ENCODE measurements at places on chromosomes 2 and 18. TPM values are rescaled to one million over a fixed set of nuclear protein-coding genes. Genes with fewer than 3 reads are reported as not detected.
A peak's percentile ranks its signal among the peaks of the same experiment; 100 is the strongest.

The GKN1 gene
- not detected for total RNA-seq

DNA sequence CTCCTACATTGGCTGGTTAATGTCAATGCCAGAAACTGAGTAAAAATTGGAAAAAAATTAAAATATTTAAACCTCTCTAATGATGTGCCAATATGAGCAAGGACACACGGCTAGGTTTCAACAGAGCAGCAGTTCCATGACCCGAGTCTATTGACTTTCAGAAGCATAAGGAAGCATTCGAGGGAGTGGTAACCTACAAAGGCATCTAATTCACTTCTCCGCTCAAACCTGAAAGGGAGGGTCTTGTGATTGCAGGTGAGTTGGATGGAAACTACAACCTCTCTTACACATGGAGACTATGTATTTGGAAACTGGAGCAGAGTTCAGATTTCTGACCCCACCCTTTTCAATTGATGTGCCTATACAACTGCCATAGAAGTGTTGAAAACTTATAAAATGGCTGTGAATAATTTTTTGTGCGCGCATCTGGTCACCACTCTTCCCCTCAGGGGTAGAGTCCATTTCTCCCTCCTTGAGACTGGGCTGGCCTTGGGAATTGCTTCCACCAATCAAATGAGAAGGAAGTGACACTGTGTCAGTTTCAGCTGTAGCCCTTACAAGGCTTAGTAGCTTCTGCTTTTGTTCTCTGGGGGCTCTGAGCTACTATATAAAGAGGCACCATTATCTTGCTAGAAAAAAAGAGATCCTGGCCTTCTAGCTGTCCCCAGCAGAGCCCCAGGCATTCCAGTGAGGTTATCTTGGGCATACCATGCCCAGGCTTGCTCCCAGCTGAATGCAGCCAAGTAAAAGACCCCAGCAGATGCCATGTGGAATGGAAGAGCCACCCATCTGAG lies 278.0 kb downstream of the EPHA4 start:
- no peaks in the 10 kb centered on the region for H3K4me1 ChIP-seq
- H3K27ac ChIP-seq: no peak overlapping the region
- no peak overlapping the region for H3K4me3 ChIP-seq
- H3K27me3 ChIP-seq: no peaks in the 10 kb centered on the region
- H3K36me3 ChIP-seq: no peaks in the 10 kb centered on the region

DNA sequence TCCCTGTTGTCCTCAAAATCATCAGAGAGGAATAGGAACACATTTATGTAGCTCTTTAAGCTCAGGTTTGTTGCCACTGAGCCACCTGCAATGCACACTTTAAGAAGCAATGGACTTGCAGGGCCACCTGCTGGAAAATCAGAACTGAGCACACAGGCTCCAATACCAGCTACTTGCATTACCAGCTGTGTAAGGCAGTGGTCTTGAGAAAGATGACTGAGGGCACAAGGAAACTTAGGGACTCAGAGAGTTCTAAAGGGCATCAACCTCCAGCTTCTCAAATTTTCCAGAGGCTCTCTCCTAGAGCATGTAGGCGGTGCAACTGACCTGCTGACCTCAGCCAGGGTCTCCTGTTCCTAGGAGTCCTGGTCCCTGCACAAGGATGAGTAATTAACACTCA lies 2.5 kb upstream of the CNDP2 start:
- DNase-seq: peak; percentile 85
- H3K36me3 ChIP-seq: no peaks in the 10 kb centered on the region
- H3K4me3 ChIP-seq: no peak overlapping the region
- H3K27ac ChIP-seq: no peak overlapping the region
- H3K27me3 ChIP-seq: no peaks in the 10 kb centered on the region

The VWC2L gene
- not detected for total RNA-seq

The LIMS2 gene
- total RNA-seq: 7.0 TPM

The IHH gene
- not detected for total RNA-seq

DNA sequence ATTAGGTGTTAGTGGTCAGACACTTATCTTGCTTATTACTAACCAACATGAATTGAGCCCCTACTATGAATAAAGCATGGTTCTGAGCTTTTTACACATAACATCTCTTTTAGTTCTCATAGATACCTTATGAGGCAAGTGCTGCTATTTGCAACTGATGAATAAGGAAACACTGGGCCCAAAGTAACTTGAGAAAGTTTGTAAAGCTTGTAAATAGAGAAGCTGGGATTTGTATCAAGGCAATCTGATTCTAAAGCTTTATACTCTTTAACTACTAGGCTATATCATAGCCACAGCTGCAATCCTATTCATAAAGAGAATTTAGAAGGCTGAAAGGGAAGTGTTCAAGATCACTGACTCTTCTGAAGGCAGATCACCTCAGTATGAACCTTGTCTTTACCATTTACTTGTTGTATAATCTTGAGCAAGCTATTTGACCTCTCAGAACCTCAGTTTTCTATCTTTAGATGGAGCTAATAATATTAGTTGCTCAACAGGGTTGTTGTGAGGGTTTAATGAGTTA lies 60.4 kb downstream of the ABCB11 start:
- H3K4me1 ChIP-seq: peaks cover 6% of the 10 kb centered on the region
- no peak overlapping the region for H3K27ac ChIP-seq
- DNase-seq: no peak
- no peaks in the 10 kb centered on the region for H3K36me3 ChIP-seq
- H3K27me3 ChIP-seq: no peaks in the 10 kb centered on the region

DNA sequence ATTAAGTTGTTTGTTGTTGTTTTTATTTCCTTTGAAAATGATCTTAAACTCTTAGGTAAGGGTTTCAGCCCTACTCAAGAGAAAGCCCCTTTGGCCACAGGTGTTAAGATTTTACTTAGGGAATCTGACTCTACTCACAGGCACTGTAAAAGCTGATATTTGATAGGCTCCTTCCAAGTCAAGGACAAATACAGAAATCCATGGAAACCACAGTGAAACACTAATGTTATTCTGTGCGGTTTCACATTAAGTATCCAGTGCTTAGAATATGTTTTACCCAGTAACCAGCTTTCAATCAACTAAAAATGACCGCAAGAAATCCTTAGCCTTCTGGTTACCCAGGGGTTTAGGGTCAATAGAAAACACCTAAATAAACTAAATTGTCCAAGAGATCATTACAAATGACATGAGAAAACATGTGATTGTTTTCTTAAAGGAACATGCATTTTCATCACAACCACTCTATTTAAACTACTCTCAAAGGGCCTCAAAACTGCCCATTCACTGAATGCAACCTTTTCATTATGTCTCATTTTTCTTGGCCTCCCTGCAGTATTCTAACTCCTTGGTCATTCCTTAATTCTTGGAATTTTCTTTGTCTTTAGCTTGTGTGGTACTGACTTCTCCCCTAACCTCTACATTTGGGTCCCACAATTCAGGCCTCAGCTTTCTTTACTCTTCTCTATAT lies 56.0 kb downstream of the CDH2 start:
- no peaks in the 10 kb centered on the region for H3K36me3 ChIP-seq
- no peaks in the 10 kb centered on the region for H3K4me1 ChIP-seq
- DNase-seq: no peak
- no peak overlapping the region for H3K27ac ChIP-seq
- H3K27me3 ChIP-seq: no peaks in the 10 kb centered on the region
- H3K4me3 ChIP-seq: no peak overlapping the region

The CIDEA gene
- total RNA-seq: not detected

- H3K27me3 ChIP-seq: peaks cover 4% of the 10 kb centered on the region
- no peaks in the 10 kb centered on the region for H3K4me1 ChIP-seq
- DNase-seq: no peak
- no peak overlapping the region for H3K27ac ChIP-seq
These were observed 318.9 kb upstream of the HS6ST1 start for GRCh38 chr2:128637481-128638155.

The GPR45 gene
- total RNA-seq: not detected

- H3K4me1 ChIP-seq: no peaks in the 10 kb centered on the region
- no peak for DNase-seq
- H3K4me3 ChIP-seq: no peak overlapping the region
These were observed 106.8 kb downstream of the CYP26B1 start for GRCh38 chr2:72040629-72041571.

DNA sequence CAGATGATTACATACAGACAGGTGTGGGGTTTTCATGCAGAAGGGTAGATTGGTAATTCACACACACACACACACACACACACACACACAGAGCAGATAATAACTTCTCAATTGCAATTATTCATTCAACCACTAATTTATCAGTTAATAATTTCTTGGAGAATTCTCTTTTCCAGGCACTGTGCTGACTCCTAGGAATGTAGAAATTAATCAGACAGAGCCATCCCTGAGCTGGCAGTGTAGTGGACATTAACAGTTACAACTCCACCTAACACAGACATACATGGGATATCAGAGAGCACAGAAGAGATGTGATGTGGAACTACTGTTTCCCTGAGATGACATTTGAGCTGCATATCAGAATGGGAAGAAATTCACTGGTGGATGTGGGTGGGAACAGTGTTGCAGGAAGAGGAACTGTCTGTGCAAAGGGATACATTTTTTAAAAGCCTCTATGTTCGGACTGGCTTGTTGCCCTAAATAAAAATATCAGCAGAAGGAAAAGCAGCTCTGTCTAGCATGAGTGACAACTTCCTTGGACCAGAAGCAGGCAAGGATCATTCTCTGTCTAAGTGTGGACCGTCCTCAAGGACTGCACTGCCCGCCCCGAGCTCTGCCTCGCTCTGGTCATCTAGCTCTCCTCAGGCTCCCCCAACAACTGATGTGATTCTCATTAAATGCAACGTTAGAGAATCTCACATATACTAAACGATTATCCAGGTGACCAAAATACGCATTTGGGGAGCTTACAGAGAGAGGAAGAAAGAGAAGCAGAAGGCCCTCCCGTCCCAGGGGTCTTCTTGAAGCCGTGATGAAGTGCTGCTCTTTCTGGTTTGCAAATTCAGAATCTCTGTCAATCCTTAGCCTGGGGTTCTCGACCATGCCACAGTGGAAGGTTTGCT lies 173.4 kb upstream of the TRIB2 start:
- H3K27me3 ChIP-seq: no peaks in the 10 kb centered on the region
- H3K27ac ChIP-seq: no peak overlapping the region
- no peaks in the 10 kb centered on the region for H3K36me3 ChIP-seq

DNA sequence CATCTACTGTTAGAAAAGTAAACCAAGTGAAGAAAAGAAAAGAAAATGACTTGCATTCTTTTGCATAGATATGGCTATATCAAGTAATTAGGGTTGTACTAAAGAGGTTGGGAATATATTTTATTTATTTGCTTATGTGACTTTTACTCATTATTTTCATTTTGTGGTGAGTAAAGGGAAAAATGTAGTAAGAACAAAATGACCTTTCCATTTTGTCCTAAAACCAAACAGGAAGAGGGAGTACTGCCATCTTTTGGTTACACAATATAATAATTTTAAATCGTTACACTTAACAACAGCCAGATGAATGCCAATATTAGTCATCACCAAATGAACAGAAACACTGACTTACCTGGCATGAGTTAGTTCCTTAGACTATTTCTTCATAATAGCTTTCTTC lies 47.3 kb upstream of the NDUFV2 start:
- H3K27me3 ChIP-seq: no peaks in the 10 kb centered on the region
- no peak overlapping the region for H3K27ac ChIP-seq
- no peak for DNase-seq
- H3K36me3 ChIP-seq: no peaks in the 10 kb centered on the region
- H3K4me3 ChIP-seq: no peak overlapping the region

The ABCG5 gene
- total RNA-seq: not detected
